ENCODE measurements at places on chromosomes 5 and 9.

DNA sequence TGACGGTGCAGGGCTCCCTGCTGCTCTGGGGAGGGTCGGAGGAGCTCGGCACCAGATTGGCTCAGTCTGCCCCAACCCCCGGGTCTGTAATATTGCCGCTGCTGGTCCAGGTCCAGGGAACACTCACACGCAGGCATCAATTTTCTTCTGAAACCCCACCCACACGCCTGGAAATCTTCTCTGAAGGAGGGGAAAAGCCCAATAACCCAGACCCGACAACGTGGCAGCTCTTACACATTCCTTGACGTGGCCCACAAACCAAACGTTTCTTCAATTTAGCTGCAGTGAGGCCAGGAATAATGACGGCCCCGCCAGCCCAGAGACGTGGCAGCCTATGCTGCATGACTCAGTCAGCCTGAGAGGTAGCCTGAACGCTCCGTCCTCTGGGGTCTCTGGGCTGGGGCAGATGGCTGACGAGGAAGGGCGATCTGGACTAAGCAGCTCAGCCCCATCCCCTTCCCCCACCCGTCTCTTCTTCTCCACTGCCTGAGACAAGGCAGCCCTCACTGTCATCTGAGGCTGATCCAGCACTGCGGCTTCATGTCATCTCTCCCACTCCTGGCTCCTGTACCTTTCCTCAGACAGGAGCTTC lies 9.9 kb upstream of the SPARC start:
- peak; percentile 94 for DNase-seq

- no peak for DNase-seq
Observed at GRCh38 chr9:24587883-24588282, 42.2 kb upstream of the IZUMO3 start.

DNA sequence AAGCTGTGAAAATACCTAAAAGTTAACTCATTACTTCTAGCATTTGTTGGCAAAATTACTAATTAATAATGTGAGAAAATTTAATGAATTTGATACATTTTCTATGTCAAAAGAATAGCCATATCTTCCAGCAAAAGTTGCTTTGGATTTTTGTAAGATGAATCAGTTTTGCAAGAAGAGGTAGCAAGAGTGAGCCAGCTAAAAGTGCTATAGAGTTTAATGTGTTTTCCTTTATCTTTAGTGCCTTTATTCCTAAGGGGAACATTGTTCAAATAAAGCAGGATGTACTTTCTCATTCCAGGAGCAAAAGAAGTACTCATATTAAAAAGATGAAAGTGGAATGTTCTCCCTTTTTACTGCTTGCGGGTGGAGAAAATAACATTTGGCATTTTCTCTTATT lies 622.2 kb downstream of the ANXA1 start:
- DNase-seq, result no peak

- DNase-seq, result no peak
Observed at GRCh38 chr5:131661933-131662332, 26.9 kb upstream of the RAPGEF6 start.

DNA sequence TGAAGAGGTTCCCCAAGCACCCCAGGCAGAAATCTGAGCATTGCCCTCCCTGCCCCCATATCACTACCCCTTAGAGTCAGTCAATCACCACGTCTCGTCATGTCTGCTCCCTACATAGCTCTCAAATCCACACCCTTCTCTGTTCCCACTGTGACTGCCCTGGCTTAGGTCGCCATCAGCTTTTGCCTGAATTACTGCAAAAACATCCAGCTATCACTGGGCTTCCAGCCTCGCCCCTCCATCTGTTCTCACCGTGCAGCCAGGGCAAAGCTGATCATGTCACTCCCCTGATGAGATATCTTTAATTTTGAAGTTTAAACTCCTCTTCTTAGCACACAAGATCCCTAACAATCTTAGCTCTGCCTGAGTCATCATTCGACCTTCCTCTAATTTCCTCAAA lies 89.6 kb upstream of the TBC1D2 start:
- peak; percentile 95 for DNase-seq

DNA sequence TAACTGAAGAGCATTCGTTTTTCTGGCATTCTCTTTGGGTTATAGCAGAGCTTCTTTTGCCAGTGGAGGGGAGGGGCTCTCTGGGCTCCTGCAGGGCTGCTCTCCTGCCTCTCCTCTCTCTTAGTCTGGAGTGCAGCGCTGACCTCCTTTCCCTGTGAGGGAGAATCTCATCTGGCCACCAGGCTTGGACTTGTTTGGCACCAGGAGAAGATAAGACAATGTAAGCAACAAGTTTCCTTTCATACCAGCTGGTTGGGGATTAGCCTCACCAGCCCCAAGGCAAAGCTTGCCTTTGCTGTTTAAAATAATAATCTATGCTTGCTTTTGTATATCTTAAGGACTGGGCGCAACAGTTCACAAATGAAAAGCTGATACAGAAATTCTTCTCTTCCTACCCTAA lies 196.4 kb downstream of the TLE4 start:
- peak; percentile 62 for DNase-seq

GRCh38 chr5:17235731-17236330 lies 18.4 kb downstream of the BASP1 start:
- DNase-seq, result no peak

GRCh38 chr5:61735995-61736394 lies 403.9 kb downstream of the ZSWIM6 start:
- no peak for DNase-seq

DNA sequence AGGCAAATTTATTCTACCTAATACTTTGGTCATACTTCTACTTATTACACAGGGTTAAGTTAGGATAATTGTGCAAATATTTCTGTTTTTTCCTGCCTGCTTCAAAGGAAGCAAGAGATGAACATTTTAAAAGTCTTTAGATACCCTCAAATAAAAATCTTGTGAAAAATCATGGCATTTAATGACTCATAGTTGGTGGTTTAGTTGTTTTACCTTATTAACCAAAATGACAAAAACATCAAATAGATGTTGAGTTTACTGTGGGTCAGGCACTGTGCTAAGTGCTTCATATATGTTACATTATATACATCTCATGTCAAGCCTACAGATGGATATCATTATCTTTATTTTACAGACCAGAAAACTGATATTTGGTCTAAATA lies 54.4 kb downstream of the ZNF474 start:
- no peak for DNase-seq

DNA sequence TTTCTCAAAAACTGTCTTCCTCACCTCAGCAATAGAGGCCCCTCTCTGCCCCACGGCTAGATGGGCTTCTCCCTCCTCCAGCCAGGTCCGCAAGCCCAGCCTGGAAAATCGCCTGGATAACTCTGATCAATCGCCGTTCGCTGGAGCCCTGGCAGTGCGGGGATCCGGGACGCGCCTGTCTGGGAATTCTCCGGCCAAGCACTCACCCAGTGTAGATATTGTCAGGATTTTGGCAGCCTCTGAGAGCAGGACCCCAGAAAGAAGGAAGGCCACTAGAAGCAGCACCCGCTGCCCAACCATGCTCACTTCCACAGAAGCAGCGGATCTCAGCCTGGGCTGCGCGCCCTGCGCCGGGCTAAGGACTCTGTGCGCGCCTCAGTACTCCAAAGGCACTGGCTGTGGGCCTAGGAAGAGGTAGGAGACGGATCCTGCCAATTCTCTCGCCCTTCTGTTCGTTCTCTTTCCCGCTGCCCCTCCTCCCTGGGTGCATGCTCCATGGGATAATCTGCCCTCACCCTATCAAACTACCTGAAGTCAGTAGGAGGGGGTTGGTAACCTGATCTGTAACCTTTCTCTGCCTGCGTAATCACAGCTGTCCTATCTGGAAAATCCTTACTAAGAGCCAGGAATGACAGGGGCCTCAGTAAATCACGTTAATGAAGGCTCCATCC lies at the start of gene UGT3A1:
TSS of gene UGT3A1 (minus strand) at position 450 of the 671 bp plus-strand sequence. CDS start at position 300, 150 bp downstream.
- peak; percentile 96 for DNase-seq

GRCh38 chr5:141514330-141515133 lies 25.7 kb downstream of the PCDHGC5 start:
- no peak for DNase-seq

- no peak for DNase-seq
Observed at GRCh38 chr5:79793722-79794121, 104.1 kb downstream of the CMYA5 start.

DNA sequence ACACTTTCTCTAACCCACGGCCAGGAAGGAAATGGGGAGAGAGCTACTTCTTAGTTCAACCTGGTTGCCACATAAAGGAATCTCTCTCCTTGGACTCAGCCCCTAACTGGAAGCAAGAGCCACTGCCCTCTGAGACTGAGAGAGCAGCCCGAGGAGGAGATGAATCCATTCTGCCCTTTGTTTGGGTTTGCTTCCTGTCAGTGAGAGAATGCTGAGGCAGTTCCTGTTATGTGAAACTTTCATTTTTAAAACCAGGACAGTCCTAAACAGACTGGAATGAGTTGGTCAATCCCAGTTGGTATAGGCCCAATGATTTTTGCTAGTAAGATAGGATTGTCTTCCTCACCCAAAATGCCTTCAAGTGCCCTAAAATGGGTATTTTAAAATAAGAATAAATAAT lies 205.1 kb downstream of the NTRK2 start:
- no peak for DNase-seq

DNA sequence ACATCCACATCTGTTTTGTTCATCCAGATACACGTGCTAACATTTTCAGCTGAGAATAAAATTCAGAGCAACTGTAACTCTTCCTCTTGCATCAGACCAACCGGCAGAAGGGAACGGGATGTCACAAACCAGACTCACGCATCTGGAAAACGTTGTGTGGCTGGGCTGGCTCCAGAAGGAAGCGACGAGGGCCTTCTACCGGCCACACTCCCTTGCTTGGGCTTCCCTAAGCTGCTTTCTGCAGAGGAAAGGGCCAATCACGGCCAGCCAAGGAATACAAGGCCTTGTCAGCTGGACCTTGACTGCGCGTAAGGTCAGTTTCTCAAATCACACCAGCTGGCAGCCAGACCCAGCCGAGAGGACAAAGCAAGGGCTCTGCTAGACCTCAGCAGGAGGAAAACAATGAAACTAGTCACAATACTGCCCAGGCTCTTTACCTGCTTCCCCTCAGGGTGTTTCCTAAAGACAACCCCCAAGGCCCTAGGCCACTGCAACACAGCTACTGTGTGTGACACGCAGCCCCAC lies 106.1 kb downstream of the THBS4 start:
- DNase-seq, result peak; percentile 66

- DNase-seq, result peak; percentile 24
Observed at GRCh38 chr5:91219803-91220371, 163.2 kb downstream of the ARRDC3 start.

DNA sequence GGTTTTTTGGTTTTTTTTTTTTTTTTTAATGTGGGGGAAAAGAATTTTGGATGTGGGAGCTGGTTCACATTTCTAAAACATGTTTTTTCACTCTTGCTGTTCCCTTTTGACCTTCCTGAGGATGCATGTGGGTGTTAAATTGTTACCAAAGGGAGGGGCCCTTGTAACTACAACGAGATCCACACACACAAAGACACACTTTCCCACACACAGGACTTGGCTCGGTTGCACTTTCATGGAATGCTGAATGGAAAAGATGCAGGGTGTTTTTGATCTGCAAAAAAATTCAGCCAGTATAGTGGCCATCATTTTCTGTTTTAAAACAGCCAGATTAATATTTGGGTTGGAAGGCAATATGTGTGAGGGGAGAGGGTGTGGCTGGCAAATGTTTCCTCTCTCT lies 576.9 kb downstream of the EBF1 start:
- no peak for DNase-seq

DNA sequence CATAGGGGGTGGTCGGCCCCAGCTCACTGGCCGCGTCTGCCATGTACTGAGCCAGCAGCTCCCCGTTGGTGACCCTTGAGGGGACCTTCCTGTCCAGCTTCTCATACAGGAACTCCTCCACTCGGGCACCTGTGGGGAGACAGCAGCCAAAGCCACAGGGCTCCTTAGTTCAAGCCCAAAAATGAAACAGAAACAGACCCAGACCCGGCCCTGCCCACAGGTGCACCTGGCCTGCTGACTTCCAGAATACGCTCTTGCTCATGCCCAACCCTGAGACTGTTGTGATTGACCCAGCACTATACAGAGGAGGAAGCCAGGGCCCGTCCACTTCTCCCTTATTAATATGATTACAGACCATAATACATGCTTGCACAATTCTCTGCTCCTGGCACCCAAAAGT lies 7.0 kb downstream of the SH3GLB2 start:
- DNase-seq, result no peak

DNA sequence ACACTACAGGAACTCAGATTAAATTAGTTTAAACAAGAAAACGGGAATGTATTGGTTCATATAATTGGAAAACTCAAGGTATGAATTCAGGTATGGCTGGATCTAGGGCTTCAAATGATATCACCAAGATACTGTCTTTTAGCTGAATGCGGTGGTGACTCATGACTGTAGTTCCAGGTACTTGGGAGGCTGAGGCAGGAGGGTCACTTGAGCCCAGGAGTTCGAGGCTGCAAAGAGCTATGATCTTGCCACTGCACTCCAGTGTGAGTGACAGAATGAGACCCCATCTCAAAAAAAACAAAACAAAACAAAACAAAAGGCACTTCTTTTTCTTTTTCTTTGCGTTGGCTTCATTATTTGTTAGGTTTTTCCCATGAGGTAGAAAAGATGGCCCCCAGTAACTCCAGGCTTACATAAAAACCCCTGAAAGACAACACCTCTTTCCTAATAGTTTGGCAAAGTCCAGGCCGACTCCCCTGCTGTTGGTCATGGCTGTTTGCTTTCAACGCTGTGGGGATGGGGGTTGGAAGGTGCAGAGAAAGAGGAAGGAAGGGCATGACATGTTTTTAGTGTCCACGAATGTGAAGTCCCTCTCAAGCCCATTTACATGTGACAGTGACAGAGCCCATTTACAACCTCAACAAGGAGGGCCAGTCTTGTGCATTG lies 39.8 kb upstream of the CRB2 start:
- DNase-seq, result no peak

DNA sequence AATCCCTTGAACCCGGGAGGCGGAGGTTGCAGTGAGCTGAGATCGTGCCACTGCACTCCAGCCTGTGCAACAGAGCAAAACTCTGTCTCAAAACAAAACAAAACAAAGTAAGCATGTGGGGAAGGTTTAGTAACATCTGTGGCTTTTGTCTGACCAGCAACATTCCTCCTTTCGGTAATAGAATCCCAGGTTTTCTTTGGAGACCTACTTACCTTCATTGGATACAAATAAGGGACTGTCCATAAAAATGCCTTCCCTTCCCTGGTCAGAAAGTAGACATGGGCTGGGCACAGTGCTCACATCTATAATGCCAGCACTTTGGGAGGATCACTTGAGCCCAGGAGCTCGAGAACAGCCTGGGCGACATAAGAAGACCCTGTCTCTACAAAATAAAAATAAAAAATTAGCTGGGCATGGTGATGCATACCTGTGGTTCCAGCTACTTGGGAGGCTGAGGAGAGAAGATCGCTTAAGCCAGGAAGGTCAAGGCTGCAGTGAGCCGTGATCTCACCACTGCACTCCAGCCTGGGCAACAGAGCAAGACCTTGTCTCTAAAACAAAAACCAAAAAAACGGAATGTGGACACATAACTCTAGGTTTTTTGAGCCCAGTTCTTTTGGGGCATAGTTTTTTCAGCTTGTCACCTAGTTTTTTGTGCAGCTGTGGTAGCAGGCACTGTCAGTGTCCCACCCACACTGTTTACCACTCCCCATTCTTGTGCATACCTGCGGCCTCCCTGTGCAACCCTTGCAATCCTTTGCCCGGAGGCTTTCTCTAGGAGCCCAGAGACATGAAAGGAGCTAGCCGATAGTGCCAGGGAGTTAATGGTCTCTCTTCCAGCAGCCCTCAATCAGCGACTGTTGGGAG lies 9.0 kb upstream of the SPINK4 start:
- no peak for DNase-seq

GRCh38 chr5:40594811-40595210 lies 84.9 kb upstream of the PTGER4 start:
- no peak for DNase-seq

- DNase-seq, result no peak
Observed at GRCh38 chr9:34809504-34810186, 99.7 kb upstream of the CCL21 start.

All from WERI-Rb-1 (cell line).